Hematopoietic multipotent progenitor cell treated with erythropoietin and hydrocortisone succinate and interleukin-3 and kit ligand, for 6 days (in vitro differentiated cells): ENCODE measurements at places on chromosomes 12 and 14.
A peak's percentile ranks its signal among the peaks of the same experiment; 100 is the strongest.

- DNase-seq, result no peak
These were observed 14.9 kb downstream of the TXNRD1 start for GRCh38 chr12:104230304-104231095.

DNA sequence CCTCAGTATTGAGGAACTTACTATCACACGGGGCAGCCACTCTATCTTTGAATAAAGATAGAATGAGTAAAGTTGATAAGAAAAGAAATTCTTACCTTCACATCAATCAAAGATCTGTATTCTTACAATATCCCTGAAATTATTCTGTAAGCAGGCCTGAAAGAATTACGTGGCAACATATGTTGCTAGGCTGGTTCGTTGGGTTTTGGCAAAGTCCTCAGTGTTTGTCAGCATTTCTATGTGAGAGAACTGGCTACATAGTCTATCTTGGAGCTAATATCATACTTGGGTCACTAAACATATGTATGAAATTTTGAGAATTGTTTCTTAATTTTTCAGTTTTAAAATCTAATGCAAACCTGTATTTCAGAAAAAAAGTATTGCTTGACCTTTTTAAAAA lies 412.2 kb upstream of the GARIN6 start:
- DNase-seq, result no peak

DNA sequence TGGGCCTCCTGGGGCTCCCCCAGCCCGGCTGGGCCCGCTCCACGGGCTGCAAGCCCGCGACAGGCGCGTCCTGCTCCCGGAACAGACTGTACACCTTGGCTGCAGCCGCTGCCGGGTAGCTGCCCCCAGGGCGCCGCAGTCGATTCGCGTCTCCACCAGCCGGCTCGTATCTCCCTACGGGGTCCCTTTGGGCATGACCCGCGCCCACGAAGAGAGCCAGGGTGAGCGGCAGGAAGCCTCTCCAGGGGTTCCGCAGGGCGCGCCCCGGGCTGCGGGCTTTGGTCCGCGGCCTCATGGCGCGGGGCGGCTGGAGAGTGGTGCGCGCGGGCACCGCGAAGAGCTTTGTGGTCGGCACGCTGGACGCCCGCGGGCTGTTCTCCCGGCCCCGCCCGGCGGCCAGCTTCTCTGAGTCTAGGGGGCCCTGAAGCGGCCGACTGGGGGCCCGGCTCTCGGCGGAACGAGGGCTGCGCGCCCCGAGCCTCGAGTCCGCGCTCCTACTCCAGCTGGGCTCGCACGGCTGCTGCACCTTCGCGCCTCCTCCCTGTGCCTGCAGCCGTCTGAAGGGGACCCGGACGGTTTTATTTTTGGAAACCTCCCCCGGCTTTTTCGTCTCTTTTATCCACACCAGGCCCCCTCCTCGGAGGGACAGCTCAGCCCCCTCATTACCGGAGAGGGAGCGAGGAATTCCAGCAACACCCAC lies at the start of gene LTBP2:
TSS of gene LTBP2 (minus strand) at position 588 of the 700 bp plus-strand sequence. CDS start at position 295, 293 bp downstream.
- peak; percentile 24 for DNase-seq

DNA sequence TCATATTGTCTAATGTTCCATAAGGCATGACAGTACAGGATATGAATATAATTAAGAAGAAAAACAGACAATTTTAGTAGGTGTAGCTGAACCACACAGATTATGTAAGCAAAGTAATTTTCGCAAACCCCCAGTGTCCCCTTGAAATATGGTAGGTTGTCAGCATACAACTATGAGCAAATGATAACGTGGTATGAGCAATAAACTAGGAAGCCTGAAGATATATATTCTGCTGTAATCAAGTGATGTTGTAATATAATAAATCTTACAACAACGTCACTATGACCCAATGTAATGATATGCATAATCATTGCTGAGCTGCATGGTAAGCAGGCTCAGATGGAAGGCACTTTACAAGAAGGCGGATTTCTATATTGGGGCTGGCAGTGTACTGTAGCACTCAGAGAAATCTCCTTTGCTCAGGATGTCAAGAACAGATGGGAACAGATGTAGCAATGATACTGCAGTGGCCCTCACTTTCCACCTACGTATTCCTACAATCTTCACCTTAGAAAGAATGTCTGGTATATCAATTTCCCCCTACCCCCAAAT lies 47.8 kb upstream of the MYF6 start:
- DNase-seq, result no peak

GRCh38 chr14:84969501-84969900 lies 560.4 kb upstream of the FLRT2 start:
- no peak for DNase-seq

GRCh38 chr12:118402251-118402650 lies 25.9 kb downstream of the SUDS3 start:
- DNase-seq, result no peak

- DNase-seq, result no peak
These were observed 53.0 kb downstream of the SSH1 start for GRCh38 chr12:108804271-108804953.

- DNase-seq, result no peak
These were observed 646.9 kb upstream of the TMEM132C start for GRCh38 chr12:127619869-127620734.

DNA sequence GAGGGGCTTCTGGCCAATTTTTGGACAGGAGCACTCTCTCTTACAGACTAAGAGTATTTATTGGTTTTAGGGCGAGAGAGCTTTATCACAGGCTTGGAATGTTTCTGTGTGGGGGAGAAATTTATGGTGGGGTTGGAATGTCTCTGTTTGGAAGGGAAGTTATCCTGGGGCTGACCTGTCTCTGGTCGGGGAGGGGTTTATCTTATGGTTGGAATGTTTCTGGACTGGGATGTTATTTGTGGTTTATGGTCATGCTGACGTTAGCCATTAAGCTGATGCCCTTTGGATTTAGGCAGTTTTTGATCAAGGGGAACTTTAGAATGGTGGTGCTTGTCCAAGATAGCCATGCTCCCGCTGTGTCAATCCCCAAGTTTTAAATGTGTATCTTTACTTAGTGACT lies 614.8 kb downstream of the DIO2 start:
- DNase-seq, result no peak

- peak; percentile 2 for DNase-seq
These were observed 197.0 kb downstream of the ACSS3 start for GRCh38 chr12:81274637-81275529.

- DNase-seq, result peak; percentile 90
These were observed 127.0 kb downstream of the ERC1 start for GRCh38 chr12:1117970-1118563.
